Non-pigmented ciliary epithelial cell (primary cell): ENCODE measurements at places on chromosomes 12 and 14.

DNA sequence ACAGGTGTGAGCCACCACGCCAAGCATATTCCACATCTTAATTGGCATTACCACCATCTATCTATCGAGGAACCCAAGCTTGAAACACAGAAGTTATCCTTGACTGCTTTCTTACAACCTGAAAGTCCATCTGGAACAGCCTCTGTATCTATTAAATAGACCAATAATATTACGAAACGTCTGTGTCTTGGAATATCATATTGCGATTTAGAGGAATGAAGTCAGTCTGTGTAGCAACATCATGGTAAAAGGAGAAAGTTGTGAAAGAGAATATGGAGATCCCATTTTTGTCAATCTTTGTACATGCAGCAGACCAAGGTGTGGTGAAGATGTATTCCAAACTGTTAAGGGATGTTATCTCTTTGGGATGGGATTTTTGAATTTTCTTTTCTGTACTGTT, 25.8 kb upstream of the MAX start:
- no peak for DNase-seq

GRCh38 chr12:66268562-66268961, 33.7 kb upstream of the HELB start:
- DNase-seq = no peak

- no peak for DNase-seq
Observed at GRCh38 chr12:93895089-93895445, 217.9 kb downstream of the CRADD start.

GRCh38 chr12:93827669-93828068, 150.5 kb downstream of the CRADD start:
- DNase-seq = no peak

- DNase-seq = no peak
Observed at GRCh38 chr14:74567646-74568379, 44.2 kb downstream of the LTBP2 start.

- no peak for DNase-seq
Observed at GRCh38 chr14:69191340-69192111, at the start of gene EXD2. Gene EXD2, plus strand, starts transcription at chr14:69191498. Its CDS starts 17,973 bp downstream, at chr14:69209471.

DNA sequence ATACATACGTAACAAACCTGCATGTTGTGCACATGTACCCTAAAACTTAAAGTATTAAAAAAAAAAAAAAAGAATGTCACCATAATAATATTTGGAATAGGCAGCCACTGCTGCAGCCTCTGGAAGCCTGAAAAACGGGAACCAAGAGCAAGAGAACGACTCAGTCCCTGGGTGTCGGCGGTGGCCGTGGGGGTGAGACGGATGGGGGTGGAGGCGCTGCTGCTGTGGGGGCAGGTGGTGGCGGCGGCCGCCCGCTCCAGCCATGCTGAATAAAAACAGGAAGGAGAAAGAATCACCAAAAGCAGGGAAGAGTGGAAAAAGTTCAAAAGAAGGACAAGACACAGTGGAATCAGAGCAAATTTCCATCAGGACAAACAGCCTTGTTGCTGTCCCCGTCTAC, 46.9 kb downstream of the ZFYVE21 start:
- DNase-seq = no peak

DNA sequence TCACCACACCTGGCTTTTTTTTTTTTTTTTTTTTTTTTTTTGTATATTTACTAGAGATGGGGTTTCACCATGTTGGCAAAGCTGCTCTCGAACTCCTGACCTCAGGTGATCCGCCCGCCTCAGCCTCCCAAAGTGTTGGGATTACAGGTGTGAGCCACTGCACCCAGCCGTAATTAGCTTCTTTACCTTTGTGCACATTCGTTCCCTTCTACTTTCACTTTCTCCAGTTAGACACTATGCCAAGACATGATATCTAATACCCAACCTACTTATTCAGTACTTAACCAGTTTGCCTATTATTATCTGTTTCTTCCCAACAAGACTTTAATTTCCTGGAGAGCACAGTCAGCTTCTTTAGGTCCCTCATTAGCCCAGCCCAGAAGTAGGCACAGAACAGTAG, 5.3 kb downstream of the STYK1 start:
- DNase-seq = no peak

GRCh38 chr12:32454866-32455265, 55.5 kb downstream of the FGD4 start:
- DNase-seq = no peak

GRCh38 chr14:106204063-106204462, 677.7 kb downstream of the TMEM121 start:
- DNase-seq = no peak

- no peak for DNase-seq
Observed at GRCh38 chr14:63773504-63773903, 45.6 kb upstream of the SGPP1 start.

DNA sequence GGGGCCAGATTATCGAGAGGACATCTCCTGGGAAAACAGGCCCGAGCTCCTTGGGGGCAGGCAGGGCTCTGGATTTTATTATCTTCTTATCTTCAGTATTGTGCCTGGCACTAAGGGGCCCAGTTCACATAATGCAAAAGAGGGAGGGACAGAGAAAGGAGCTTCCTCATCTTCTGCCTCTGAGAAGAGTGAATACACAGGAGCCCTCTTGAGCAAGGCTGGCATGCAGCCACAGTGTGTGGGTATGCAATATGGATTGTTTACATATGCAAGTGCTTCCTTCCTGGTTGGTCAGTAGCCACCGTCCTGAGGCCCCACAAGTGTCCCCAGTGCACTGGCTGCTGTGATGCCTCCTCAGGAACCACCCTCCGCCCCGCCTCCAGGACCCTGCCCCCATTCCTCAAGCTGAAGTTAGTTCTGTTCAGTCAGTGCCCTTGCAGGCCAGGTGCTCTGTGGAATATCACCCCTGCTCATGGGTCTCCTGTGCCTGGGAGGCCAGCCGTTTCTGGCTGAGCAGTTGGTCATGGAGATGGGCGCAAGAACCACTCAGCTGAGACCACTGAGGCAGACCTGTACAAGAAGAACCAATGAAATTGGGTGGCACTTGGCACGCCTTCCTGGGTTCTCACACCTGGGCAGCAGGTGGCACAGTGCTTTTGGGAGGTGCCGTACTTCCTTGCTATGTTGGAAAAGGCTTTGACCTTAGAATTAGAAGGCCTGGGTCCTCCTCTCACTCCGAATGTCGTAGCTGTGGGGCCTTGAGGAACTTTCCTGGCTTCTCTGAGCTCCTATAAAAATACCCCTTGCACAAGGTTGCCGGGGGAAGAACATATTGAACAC, 35.1 kb upstream of the ACTN1 start:
- no peak for DNase-seq

GRCh38 chr14:59704054-59704645, 127.5 kb upstream of the CCDC175 start:
- DNase-seq = no peak

DNA sequence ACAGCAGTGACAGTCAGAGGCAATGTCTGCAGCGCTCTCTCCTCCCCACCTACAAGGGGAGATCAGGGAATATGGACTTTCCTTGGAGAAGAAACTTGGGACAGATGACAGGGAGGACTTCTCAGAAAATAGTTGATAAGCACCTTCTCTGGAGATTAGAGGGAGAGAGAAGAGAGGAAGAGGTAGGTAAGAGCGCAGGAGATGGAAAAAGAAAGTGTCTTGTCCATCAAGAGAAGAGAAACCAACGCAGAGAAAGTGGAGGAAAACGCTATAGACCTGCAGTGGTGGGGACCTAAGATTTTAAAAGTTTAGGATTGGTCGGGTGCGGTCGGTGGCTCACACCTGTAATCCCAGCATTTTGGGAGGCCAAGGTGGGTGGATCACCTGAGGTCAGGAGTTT, 15.5 kb upstream of the SMUG1 start:
- no peak for DNase-seq

DNA sequence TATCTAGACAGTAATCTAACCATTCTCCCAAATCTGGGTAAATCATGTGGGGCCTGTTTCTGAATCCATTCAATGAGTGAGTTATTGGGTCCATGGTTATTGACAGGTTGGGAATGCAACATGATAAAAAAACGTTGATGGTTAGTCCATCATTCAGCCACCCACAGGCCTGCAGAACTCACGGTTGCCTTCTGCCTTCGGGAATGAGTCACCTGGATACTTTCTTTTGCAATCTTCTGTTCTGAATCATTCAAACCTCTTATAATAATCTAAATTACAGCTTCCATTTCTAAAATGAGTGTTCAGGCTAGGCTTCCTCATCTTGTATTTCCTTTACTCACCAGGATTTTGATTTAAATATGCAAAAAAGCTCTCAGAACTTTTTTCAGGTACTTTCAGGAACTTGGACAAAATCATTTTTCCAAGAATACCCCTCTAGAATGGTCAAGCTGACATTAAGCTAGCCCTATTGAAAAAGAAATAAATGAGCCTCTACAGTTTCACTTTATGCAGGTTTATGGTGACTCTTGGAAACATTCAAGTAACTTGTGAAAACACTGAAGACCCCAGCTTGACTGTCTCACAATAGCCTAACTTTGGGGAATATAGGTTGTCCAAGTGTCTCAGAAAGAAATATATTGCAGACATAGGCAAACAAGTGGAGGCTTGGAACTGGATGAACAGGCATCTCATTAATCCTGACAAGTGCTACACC, 94.4 kb downstream of the KCNK10 start:
- DNase-seq = no peak

DNA sequence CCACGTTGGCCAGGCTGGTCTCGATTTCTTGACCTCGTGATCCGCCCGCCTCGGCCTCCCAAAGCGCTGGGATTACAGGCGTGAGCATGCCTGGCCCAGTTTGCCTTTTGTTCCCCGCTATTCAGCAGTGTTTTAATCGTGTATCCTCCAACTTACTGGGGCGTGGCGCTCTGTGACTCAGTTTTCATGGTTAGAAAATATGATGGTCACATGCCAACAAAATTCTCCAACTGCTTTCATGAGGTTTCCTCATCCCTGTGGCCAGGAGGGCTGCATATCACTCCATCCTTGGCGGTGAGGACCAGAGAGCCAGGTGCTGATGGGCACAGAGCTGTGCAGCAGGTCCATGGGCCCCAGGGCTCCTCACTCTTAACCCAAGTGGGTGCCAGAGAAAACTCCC, 33.0 kb upstream of the PRMT8 start:
- no peak for DNase-seq

GRCh38 chr14:68341411-68342212, 451.3 kb downstream of the ZFP36L1 start:
- DNase-seq = no peak

DNA sequence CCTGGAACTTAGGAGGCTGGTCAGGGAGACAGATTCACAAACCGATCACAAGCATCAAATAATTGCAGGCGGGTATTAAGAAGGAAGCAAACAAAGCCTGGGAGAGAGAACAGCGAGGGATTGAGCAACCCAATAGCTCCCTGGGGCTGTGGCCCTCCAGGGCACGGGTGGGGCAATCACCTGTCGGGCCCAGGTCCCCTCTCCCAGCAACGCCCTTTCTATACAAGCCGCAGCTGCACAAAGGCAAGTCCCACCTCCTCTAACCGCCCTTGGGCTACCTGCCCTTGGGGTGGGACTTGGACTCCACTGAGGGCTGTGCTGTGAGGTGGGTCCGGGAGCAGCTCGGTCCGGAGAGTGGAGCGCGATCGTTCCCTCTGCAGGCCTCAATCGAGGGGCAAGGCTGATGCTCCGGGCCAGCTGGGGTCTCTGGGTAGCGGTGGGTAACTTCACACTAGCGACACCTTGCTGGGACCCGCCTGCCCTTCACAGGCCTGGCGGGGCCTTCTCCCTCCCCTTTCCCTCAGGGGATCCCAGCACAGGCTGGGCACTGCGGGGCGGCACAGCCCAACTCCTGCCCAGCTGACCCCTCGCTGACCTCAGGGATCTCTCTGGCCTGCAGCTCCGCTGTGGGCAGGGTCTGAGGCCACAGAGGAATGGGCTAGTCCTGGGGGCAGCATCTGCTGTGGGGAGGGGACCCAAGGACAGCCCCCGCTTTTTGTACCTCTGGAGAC, 8.0 kb downstream of the PHB2 start:
- DNase-seq = no peak

DNA sequence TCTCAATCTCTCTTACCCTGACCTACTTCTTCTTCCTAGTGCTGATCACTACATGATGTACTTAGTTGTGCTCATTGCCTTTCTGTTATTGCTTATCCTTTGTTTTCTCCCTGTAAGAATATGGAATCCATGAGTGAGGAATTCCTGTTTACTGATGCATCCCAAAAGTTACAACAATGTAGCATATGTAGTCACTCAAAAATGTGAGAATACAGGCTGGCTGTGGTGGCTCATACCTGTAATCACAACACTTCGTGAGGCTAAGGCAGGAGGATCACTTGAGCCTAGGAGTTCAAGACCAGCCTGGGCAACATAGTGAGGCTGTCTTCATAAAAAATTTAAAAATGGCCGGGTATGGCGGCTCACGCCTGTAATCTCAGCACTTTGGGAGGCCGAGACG, 8.0 kb upstream of the WDR20 start:
- DNase-seq = no peak

DNA sequence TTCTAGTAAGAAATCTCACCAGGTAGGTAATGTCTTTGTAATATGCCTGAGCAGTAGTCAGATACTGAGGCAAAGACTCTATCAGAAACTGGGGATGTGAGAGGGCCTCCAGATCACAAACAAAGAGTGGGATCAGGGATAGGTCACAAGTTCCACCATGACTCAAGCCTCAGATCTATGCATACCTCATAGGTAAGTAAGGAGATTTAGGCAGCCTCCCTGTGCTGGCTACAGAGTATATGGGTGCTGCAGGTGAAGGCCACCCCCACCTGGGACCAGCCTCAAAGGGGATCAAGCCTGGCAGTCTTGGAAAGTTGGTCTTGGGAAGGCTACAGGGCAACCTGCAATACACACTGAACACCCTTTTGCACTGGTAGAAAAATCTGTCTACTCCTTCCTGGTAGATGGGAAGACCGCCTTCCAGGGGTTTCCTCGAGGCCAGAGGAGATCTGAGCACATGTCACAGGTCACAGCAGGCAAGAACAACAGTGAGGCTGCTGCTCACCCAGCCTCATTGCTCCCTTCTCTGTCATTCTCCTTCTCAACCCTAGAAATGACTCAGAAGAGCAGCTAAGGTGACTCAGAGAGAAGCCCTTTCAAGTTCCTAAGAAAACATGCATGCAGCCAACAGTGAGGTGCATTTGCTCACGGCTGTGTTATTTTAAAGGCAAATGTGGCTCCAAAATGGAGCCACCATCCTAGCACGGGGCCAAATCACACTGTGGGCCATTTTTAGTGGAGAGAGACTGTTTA, 143.4 kb upstream of the CDKN3 start:
- peak; percentile 74 for DNase-seq

GRCh38 chr14:20499108-20499507, 6.2 kb upstream of the RNASE10 start:
- DNase-seq = no peak

- DNase-seq = no peak
Observed at GRCh38 chr12:105980533-105980932, 158.2 kb downstream of the NUAK1 start.

DNA sequence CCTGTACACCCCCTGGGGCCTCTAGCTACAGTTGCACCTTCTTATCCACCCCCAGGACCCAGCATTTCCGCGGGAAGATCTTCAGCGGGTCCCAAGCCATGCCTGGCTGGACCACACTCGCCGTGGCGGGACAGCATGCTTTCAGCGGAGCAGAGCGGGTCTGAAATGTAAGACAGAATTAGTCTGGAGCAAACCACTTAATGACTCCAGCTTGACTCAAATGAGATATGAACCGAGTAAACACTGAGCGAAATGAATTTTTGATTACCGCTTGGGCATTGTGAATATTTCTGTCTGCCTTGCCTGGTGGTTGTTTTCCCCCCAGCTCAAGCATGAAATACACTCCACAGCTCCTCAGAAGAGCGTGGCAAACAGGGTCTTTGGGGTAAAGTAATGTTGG, 60.8 kb downstream of the SLC24A4 start:
- DNase-seq = no peak
